Renal cortex interstitium (tissue), 15 donors: ENCODE measurements at places on chromosomes 1 and 21. TPM values are rescaled to one million over a fixed set of nuclear protein-coding genes. Genes with fewer than 3 reads are reported as not detected.
A peak's percentile ranks its signal among the peaks of the same experiment; 100 is the strongest.

DNA sequence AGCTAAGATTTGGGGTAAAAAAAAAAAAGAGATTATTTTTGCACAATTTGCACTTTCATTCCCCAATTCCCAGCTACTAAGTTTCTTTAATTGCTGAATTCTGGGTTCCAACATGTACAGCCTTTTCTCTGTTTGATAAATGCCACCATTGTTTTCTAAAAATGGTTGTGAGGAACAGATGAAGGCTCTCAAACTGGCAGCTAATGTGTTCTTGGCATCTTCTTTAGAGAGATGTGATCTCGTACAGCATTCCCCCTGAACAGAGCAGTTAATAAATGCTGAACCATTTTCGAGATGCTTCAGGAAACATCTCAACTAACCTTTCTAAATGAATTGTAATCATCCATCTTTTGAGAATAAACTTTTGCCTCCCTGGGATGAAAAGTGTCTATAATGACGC, 107.9 kb upstream of the DYNLT5 start:
- no peak for DNase-seq

KCNH1 gene
- 0.31 TPM for polyA plus RNA-seq

GRCh38 chr1:178465011-178465410, 31.8 kb downstream of the CLEC20A start:
- DNase-seq, result no peak

DNA sequence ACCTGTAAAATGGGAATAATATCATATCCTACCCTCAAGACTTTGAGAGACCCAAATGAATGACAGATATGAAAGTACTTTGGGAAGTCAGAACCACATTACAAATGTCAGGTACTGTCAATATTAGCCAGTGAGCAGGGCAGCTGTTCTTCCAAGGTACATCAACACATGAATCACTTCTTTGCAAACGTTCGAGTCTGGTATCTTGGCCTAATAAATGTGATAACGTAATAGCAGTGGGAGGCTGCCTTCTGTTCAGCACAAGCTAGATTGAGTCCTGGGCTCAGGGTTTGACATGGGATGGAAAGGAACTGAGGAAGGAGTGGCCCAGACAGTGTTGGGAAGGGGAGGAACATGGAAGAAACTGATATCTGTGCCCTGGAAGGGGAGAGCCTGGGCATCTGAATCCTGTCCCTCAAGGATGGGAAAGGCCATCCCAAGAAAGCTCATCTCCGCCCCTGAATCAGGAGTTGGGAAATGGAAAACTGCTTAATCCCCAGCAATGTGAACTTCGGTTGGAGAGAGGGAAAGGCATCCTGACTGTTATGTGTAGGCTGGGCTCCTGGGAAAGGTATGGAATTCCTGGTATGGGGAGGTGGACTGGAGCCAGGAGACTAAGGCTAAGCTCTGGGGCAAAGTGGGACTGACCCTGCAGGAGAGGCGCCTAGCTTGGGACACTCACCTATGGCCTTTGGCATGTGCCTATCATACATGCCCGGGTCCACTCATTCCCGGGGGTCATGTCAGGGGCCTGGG, 14.3 kb downstream of the KCNC4 start:
- DNase-seq, result no peak

GRCh38 chr1:33906156-33906555, 42.3 kb downstream of the HMGB4 start:
- no peak for DNase-seq

DNA sequence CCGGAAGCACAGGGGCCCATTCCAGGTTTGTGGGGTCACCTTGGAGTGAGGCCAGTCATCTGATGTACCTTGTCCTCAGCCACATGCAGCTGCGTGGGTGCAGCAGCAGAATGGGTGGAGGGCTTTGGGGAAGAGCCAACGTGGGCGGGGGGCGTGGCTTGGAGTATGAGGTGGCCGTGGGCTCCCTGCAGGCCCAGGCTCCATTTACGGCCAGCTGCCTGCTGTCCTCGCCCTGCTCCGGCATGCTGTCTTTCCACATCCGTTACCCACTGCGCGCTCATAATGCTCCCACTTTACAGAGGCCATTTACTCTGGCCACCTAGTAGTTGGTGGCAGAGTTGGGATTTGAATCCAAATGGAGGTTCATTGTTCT, 27.8 kb upstream of the TINAGL1 start:
- no peak for DNase-seq

DNA sequence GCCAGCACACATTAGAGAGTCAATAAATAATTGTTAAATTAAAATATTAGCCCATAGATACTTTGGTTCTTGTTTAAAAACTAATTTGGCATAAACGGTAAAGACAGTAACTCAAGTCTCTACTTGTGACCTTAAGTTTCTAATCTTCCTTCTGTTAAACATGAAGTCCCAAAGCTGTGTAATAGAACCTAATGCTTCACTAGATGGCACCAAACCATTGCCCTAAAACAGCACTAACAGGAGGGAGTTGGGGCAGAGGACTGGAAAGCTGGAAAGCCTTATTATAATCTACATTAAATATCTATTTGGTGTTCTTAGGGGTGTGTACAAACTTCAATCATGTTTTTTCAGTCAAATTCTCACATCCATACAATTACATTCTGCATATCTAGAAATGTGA, 176.7 kb downstream of the OLFM3 start:
- peak; percentile 45 for DNase-seq

SEMA4A gene
- polyA plus RNA-seq, result 27.8 TPM

TMEM125 gene
- 19.0 TPM for polyA plus RNA-seq

DNA sequence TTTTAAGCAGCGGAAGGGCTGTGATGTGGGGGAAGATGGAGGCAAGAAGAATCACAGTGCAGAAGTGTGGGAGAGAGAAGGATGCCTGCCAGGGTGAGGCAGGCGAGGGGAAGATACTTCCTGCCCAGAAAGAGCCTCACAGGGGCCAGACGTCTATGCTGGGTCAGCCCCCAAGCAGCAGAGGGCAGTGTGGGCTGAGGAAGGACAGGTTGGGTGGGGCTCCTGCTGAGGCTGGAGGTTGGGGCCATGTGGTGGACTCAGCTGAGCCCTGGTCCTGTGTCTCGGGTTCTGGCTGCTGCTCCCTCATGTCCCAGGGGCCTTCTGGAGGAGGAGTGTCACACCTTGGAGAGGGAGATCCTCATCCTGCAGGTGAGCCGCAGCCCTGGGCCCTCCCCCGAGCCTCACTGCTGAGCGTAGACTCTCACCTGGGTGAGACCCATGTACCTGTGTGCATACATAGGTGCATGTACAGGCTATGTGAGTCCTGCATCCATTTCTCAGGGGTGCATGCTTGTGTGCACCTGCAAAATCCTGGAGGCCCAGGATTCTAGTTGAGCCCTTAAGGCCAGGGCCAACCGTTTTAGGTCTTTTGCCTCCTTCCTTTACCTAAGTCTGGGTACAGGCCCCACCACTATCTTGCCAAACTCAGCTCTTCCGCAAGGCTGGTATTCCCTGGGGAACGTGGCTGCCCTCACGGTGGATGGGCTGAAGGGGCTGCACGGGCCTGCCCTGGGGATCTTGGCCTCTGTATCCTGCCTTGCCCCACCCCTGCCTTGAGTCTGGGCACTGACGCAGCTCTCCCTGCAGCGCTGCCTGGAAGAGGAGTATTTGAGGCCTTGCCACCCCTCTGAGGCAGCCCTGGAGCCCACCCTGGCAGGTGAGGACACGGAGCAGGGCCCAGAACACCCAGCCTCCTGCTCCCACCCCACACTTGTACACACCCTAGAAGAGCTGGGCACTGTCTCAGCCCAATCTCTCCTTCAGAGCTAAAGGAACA, 3.7 kb downstream of the CCDC24 start:
- no peak for DNase-seq

- DNase-seq, result no peak
These were observed 35.5 kb downstream of the SLC26A9 start for GRCh38 chr1:205907794-205908193.
